Stimulated activated naive CD4-positive, alpha-beta T cell (primary cell): ENCODE measurements at places on chromosomes 12 and 14.

DNA sequence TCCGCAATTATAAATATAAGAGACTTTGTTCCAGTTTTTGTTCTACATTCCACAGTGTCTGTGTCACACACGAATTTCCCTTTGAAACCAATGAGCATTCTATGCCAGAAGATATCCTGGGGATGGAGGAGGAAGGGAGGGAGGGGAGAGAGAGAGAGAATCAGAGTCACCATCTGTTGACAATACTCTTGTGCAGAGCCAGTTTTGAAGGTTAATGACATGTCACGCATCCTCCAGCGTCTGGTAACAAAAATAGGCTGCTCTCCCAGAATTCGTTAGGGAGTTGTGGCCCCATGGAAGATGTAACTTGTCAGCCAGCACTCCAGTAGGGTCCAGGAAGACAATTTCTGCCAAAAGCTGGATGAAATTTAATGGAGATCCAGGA is 213.5 kb upstream of the KRR1 start:
- no peak for DNase-seq

DNA sequence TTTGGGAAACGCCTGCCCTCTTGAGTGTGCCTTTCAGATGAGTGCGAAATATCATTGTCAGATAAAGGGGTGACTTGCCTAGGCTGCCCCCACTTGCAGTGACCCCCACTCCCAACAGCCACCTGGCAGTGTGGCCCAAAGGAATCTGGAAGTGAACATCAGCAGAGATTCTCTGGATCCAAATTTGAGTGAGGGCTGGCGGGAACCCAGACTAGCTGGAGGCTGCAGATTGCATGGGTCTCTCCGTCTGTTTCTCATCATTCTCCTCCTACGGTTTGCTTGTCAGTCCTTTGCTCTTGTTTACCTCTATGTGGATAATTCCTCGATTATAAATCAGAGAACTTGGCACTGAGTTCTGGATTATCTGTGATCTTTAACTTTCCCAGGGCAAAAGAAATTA is 280.8 kb downstream of the ZFP36L1 start:
- DNase-seq = no peak

DNA sequence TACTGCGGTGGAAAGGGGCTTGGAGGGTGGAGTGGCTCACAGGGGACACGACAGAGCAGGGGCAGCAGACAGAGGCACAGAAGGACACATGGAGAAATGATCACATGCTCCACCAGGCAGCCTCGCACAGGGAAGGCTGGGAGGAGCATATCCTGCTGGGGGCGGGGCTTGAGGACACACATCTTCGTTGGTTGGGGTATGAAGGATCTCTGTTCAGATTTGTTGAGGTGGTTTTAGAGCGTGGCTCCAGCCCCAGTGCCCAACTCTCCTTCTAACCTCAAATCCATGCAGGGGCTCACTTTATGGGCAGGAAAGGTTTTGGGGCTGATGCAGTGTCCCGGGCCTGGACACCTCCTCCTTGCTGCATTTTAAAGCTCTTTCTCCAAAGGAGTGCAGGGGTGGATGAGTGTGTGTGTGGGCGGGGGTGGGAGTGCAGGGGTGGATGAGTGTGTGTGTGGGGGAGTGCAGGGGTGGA is 733 bp upstream of the P3H3 start:
- peak; percentile 9 for DNase-seq

GRCh38 chr12:560691-561390 is 101.1 kb downstream of the B4GALNT3 start:
- DNase-seq = no peak

- DNase-seq = no peak
These were observed 15.0 kb upstream of the MDM2 start for GRCh38 chr12:68792952-68793351.

- no peak for DNase-seq
These were observed 30.4 kb upstream of the IFT81 start for GRCh38 chr12:110093631-110094311.

DNA sequence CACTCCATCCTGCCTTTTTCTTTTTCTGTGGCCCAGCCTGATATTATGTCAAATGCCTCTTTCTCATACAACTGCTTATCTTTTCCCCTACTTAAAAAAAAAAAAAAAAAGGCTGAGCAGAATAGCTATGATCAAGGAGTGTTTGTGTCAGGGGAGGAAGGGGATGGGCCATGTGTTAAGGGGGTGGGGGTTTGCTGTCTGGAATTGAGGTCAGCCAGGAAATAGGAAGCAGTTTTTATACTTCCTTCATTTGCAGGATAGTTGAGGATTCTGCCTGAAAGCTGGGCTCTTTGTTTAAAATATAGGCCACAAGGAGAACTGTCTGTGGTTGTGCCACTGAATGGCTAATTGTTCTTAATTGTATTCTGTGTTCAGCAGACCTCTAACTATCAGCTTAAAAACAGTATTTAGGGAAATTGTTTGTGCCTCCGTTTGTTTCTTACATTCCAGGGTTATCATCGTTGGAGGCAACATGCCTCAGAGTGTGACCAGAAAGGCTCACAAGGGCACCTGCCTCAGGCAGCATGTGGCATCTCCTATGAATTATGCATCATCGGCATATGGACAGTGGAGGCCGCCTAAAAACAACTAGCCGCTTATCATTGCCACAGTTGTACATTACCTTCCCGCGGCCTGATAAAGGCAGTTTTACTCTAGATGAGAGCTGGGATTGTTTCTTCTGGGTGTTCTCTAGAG is 96.0 kb downstream of the SRGAP1 start:
- DNase-seq = no peak

DNA sequence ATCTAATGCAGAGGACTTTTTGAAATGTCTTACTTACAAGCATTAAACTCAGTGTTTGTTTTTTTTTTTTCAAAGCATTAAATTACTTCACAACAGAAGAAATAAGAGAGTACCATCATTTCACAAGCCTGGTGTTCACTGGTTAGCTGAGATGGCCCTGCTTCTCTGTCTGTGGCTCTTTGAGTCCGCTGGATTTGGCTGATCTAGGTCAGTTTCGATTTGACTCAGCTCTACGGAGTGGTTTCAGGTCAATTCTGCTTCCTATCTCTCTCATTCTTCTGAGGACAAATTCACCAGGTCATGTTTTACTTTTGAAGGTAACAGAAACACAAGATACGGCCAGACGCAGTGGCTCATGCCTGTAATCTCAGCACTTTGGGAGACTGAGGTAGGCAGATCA is 1066.1 kb downstream of the FLRT2 start:
- no peak for DNase-seq

- DNase-seq = no peak
These were observed 1.7 kb upstream of the SLC48A1 start for GRCh38 chr12:47771304-47771703.

DNA sequence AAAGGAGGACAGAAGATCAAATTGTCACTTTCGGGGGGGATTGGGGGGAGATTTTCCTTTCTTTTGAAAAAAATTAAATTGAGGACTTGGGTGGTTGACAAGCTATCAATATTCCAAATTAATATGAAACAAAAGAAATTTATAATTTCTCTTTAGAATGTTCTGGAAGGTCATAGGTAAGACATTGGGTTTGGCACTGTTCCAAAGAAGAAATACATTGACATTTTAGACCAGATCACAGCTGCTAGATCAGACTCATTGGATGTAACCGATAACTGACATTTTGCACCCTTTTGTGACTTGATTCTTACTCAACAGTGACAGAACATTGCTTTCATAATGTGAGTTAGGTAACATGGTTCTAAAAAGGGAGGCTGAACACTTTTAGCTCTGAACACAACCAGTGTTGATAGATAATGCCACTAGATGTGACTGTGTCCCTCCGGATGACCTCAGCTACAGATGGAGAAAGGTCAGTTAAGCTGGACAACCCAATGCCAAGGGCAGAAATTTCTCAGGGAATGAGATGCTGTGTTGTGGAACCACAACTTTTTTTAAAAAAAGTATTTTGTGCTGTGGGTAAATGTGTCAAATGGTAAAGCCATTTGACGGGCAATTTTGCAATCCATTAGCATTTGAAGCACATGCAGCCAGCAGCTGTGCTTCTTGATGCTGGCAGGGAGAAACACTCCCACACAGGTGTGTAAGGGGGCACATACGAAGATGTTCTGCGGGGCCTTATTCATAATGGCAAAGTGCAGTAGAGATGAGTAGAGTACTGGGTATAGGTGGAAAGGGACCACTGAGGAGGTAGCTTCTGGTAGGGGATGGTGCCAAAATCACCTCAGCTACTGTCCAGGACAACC is 62.9 kb downstream of the RFX4 start:
- DNase-seq = no peak

DNA sequence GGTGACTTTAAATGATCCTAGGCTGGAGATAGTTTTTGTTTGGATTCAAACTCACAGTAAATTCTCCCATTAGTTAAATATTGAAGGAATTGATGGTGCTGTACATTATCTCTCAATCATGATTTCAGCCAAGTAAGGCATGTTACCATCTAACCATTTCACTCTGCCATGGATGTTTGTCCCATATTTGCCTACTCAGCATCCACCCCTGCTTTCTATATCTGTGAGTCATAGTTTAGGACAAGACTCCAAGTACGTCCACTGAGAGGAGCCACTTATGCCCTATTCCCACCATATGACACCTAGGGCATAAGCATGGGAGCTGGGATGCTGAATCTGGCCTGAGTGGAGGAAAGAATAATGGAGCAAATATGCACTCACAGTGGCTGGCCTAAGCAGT is 155.2 kb downstream of the RPL10L start:
- no peak for DNase-seq
